ENCODE measurements at places on chromosomes 5 and 9. TPM values are rescaled to one million over a fixed set of nuclear protein-coding genes. Genes with fewer than 3 reads are reported as not detected.

The C5orf58 gene
- not detected for total RNA-seq

The CDC25C gene
- total RNA-seq: 2.4 TPM

The GLRA1 gene
- under 0.01 TPM for total RNA-seq

The GDNF gene
- not detected for total RNA-seq

The CDKN2B gene
- total RNA-seq: under 0.01 TPM

The SLC23A1 gene
- not detected for total RNA-seq

The PCDHA10 gene
- 10.6 TPM for total RNA-seq

The NCS1 gene
- total RNA-seq: 229 TPM

The SPINK4 gene
- total RNA-seq: not detected

The SLC9A3 gene
- total RNA-seq: 1.2 TPM

The STKLD1 gene
- 1.2 TPM for total RNA-seq

The TGFBR1 gene
- 75.8 TPM for total RNA-seq

The ACTBL2 gene
- total RNA-seq: not detected

The CBY3 gene
- not detected for total RNA-seq

The C5orf52 gene
- not detected for total RNA-seq

The PCDHB9 gene
- total RNA-seq: 4.9 TPM

The PCDHA4 gene
- total RNA-seq: 12.2 TPM

The DMGDH gene
- total RNA-seq: 3.7 TPM

The CAPSL gene
- not detected for total RNA-seq

The FCN1 gene
- total RNA-seq: 0.82 TPM

The DBN1 gene
- 187 TPM for total RNA-seq

The ODF2 gene
- total RNA-seq: 17.1 TPM

The NR2F1-AS1 gene
- 60.7 TPM for total RNA-seq

The MEIKIN gene
- total RNA-seq: not detected

The C6 gene
- 0.41 TPM for total RNA-seq

The IL3 gene
- not detected for total RNA-seq

The DRD1 gene
- total RNA-seq: 18.3 TPM

The ARHGEF39 gene
- total RNA-seq: 0.41 TPM

The AJM1 gene
- 0.82 TPM for total RNA-seq

The PCSK5 gene
- total RNA-seq: 15.5 TPM

The HRH2 gene
- total RNA-seq: 3.3 TPM

The SLC36A3 gene
- not detected for total RNA-seq

The FIBCD1 gene
- 0.82 TPM for total RNA-seq

The COMMD10 gene
- 28.5 TPM for total RNA-seq

The PCDHGC4 gene
- total RNA-seq: 65.2 TPM

The TMEM232 gene
- 25.7 TPM for total RNA-seq

The KLF9 gene
- total RNA-seq: 9.8 TPM

The LCN2 gene
- total RNA-seq: not detected

The FAM153A gene
- total RNA-seq: 2.4 TPM

The DNM1 gene
- 73.8 TPM for total RNA-seq

The WNT8A gene
- 0.82 TPM for total RNA-seq

The AMBP gene
- total RNA-seq: 0.82 TPM

The ABLIM3 gene
- 10.6 TPM for total RNA-seq

The EIF4E1B gene
- under 0.01 TPM for total RNA-seq

The COL15A1 gene
- total RNA-seq: 6.9 TPM

The LCN1 gene
- not detected for total RNA-seq

The EQTN gene
- 1.6 TPM for total RNA-seq

The GALNT12 gene
- 0.82 TPM for total RNA-seq
